ENCODE measurements at places on chromosomes 3 and 15.

- peak; percentile 67 for DNase-seq
These were observed 271.5 kb downstream of the SATB1 start for GRCh38 chr3:18153571-18154173.

- DNase-seq, result peak; percentile 62
These were observed 12.0 kb downstream of the NFKBIZ start for GRCh38 chr3:101861212-101861788.

DNA sequence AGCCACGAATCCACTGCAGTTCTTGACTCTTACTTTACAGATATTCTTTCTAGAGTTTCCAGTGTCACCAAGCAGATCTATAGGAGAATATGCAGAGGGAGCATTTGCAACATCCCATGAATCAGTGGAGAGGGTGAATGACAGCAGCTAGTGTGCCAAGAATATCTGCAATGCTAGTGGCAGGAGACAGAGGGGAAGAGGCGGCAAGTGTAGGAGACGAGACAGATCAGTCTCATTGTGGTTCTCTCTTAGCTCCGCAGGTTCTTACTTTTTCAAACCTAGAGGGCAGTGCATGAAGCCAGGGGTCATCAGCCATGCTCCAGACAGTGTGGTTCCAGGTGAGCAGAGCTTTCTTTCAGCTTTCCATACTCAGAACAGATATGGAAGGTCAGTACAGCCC lies 744 bp downstream of the ZNF619 start:
- DNase-seq, result peak; percentile 67

- DNase-seq, result no peak
These were observed 140.1 kb downstream of the CHSY1 start for GRCh38 chr15:101111570-101112262.

DNA sequence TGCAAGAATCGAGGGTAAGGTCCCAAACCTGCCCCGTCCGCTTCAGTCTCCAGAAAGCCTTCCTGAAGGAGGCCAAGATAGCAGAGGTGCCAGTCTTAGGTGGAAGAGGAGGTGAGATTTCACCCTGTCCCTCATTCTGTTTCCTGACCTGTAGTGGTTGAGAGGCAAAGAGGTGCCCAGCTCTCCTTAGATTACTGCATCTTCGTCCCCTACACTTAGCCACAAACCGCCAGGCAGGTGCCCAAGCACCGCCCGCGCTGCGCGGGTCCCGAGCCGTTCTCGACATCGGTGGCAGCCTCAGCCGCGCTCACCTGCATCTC lies 23.8 kb upstream of the POLG start:
- DNase-seq, result no peak

- no peak for DNase-seq
These were observed 158.2 kb downstream of the NTRK3 start for GRCh38 chr15:88098361-88098760.

DNA sequence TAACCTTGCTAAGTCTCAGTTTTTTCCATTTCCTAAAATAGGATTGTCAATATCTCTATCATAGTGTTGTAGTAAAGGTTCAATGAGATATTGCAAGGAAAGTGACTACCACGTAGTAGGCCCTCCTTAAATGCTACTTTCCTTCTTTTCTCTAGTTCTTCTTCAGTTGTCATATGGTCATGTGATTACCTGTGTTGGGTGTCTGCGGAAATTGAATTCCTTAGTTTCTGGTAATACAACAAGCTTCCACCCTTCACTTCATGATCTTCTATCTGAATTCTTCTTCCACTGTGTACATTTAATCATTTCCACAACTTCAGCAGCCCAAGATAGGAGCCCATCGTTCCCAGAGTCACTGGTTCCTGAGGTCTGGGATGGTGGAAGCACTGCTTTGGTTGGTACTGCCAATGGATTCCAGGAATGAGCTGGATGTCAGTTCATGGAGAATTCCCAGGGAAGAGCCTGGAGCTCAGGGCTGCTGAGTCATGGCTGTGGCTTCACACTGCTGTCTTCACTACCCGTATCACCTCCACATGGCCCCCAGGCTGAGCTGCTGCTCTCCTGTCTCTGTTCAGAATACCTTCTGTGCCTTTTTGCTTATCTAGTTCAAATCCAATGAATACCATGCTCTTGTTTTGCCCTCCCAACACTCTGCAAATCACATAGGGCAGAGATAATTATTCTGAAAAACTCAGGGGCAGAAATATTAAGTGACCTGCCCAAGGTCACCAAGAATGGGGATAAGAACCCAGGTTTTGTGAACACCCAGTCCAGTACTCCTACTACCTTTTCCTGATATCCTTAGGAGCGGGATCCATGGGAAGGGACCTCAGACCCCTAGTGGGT lies 98.6 kb downstream of the RPL39L start:
- DNase-seq, result no peak

Measured in RKO (cell line).